Vagina (tissue), 2 donors: ENCODE measurements at places on chromosomes 2 and 18. TPM values are rescaled to one million over a fixed set of nuclear protein-coding genes. Genes with fewer than 3 reads are reported as not detected.

- no peak for DNase-seq
Measured at GRCh38 chr2:15081356-15081755, 448.8 kb downstream of the LRATD1 start.

GRCh38 chr2:38353402-38353801 is 23.7 kb downstream of the ATL2 start:
- no peak for DNase-seq

GRCh38 chr2:186017278-186017677 is 278.7 kb downstream of the FSIP2 start:
- no peak for DNase-seq

CRIM1 gene
- 60.4 TPM for total RNA-seq

MAP3K20 gene
- 59.4 TPM for total RNA-seq

REG1B gene
- total RNA-seq = not detected
